ENCODE measurements at places on chromosomes 5 and 9.

- DNase-seq: no peak
Observed at GRCh38 chr9:78073722-78074121, 42.1 kb upstream of the GNAQ start.

GRCh38 chr9:129141066-129142041 lies 30.1 kb downstream of the PTPA start:
- DNase-seq: no peak

- no peak for DNase-seq
Observed at GRCh38 chr9:37969130-37969529, 65.2 kb upstream of the SLC25A51 start.

GRCh38 chr5:39772307-39772706 lies 347.5 kb upstream of the DAB2 start:
- DNase-seq: no peak

DNA sequence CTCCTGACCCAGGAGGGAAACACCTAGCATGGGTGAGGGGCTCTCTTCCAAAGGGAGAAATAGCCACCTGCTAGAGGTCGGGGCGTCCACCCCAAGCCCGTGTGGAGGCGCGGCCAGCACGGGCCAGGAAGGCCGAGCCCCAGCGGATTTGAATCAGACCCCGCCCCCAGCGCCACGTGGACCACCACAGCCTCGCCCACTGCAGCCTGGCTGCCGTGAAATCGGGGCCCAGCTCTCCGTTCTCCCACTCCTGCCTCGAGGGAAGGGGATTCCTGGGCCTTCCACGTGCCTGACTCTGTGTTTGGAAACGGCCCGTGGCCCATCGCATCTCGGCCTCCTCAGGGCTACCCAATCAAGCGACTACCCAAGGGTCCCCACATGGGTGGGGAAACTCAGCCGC lies 31.6 kb downstream of the SLC6A18 start:
- no peak for DNase-seq

GRCh38 chr9:76302947-76303550 lies 91.2 kb downstream of the RFK start:
- peak; percentile 53 for DNase-seq

- no peak for DNase-seq
Observed at GRCh38 chr5:131814990-131815389, 18.2 kb upstream of the FNIP1 start.

- DNase-seq: no peak
Observed at GRCh38 chr5:95959888-95960666, 1.6 kb downstream of the ELL2 start.

GRCh38 chr5:2895876-2896275 lies 144.4 kb upstream of the IRX2 start:
- no peak for DNase-seq

- DNase-seq: no peak
Observed at GRCh38 chr5:121304838-121305237, 546.8 kb upstream of the FTMT start.

GRCh38 chr9:75051285-75051684 lies 23.2 kb upstream of the CARNMT1 start:
- DNase-seq: no peak

DNA sequence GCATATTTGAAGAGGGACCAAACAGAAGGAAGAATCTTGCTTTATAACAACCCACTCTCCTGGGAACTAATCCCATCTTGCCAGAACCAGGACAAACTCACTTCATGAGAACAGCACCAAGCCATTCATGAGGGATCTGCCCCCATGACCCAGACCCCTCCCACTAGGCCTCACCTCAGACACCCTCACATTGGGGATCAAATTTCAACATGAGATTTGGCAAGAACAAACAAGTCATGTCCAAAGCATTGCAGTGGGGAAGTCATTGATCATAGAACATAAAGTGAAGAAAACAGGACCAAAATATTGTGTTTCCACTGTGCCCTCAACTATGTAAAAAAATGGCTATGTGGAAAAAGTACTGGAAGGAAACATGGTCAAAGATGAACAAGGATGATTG lies 43.9 kb downstream of the MAP1B start:
- DNase-seq: no peak

DNA sequence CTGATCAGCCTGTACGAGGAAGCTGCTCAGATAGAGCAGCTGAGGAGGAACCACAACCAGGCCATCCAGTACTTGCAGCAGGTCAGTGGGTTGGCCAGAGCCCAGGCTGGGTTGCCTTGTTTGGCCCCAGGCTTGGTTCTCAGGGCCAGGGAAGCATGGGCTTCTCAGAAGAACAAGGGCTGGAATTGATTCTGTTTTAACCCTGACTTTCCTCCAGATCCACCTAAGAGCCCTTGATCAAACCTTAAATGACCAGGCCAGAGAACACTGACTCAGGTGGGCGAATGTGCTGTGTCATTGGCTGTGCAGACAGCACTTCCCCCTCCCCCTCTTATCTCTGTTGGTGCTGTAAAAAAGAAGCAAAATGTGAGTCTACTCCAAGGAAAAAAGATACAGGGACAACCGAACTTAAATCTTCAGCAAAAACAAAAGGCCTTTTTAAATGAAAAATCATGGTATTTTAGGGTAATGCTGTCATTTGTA lies 28.1 kb downstream of the TTC23L start:
- no peak for DNase-seq

- DNase-seq: no peak
Observed at GRCh38 chr5:34694685-34695084, 38.6 kb downstream of the RAI14 start.

DNA sequence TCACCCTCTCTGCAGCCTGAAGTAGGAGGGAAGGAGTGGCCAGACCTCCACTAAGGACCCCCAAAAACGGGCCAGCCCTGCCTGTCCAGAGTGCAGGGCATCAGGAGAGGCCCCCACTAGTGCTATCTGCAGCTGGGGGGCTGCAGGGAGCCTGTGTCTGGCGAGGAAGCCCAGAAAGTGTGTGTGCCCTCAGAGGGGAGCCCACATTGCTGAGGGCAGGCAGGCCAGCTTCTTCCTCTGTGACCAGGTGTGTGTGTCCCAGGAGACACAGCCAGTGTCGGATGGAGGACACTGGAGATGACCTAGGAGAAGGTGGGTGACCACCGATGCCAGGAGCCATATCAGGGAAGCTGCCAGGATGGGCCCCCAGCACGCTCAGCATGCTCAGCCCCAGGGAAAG lies 218.7 kb downstream of the IRX2 start:
- no peak for DNase-seq

- no peak for DNase-seq
Observed at GRCh38 chr9:90641884-90642487, 638 bp downstream of the DIRAS2 start.

DNA sequence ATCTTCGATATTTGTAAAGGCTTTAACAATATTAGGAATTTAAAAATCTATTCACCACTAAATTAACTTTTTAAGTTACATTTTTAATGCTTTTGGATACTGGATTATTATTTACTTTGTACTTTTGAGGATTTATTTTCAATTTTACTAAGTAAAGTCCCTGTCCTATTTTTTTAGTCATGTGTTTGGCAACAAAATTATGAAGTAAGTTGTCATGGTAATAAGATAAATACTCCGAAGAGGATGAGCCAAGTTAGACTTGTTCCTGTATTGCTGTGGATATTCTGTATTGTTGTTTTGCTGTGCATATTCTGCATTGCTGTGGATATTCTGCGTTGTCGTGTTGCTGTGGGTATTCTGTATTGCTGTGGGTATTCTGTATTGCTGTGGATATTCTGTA lies 210.1 kb downstream of the MTRR start:
- DNase-seq: no peak

- no peak for DNase-seq
Observed at GRCh38 chr9:70551801-70552200, 137.3 kb upstream of the KLF9 start.

GRCh38 chr5:173742432-173742816 lies 126.0 kb upstream of the BOD1 start:
- DNase-seq: no peak

- DNase-seq: no peak
Observed at GRCh38 chr5:14720236-14720923, 55.9 kb downstream of the OTULIN start.

GRCh38 chr9:121707477-121708424 lies 56.3 kb downstream of the DAB2IP start:
- peak; percentile 59 for DNase-seq

GRCh38 chr9:86069206-86069869 lies 30.0 kb downstream of the GOLM1 start:
- peak; percentile 25 for DNase-seq

DNA sequence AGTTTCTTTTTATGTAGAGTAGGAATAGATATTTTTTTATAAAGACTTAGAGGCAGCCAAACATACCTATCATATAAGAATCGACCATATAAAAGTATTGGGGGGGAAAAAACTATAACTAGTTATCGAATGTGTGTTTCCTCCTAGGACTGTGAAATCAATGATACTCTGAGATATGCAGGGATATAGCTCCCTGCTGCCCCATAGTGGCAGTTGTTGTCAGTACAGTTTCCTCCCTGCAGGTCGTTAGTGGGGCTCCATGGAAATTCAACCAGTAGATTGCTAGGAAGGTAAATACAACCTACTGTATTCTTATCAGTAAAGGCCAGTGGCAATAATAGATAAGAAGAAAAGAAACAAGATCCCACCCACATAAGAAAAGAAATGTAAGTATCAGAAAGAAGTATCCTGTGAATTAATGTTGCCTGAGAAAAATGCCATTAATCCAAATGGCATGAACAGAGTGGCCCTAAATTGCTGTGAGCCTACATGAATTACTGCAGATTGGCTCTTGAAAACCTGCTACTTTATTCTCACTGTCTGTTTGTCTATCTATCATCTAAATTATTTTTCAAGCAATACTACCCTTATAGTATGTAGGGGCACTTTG lies 136.9 kb upstream of the FBN2 start:
- peak; percentile 41 for DNase-seq

- no peak for DNase-seq
Observed at GRCh38 chr9:132562306-132562573, 20.2 kb upstream of the BARHL1 start.

DNA sequence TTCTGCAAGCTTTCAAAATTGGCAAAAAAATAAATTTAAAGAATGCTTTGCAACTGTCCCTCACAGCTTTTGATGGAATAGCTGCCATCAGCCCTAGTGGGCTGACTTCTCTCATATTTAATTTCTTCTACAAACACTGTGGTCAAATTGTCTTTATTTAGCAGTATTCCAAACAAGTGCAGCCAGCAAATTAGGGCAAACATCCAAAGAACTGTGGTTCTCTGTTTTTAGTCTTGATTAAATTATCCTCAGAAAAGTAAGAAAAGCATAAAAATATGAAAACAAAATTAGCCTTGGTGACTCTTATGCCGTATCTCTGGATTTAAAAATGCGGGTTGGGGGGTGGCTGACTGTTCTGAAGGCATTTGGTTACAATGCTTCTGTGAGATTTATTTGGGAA lies 95.8 kb upstream of the RETREG1 start:
- DNase-seq: no peak

GRCh38 chr9:92728831-92729734 lies 35.5 kb downstream of the BICD2 start:
- no peak for DNase-seq

- DNase-seq: no peak
Observed at GRCh38 chr9:100455470-100455869, 17.5 kb upstream of the TMEFF1 start.

DNA sequence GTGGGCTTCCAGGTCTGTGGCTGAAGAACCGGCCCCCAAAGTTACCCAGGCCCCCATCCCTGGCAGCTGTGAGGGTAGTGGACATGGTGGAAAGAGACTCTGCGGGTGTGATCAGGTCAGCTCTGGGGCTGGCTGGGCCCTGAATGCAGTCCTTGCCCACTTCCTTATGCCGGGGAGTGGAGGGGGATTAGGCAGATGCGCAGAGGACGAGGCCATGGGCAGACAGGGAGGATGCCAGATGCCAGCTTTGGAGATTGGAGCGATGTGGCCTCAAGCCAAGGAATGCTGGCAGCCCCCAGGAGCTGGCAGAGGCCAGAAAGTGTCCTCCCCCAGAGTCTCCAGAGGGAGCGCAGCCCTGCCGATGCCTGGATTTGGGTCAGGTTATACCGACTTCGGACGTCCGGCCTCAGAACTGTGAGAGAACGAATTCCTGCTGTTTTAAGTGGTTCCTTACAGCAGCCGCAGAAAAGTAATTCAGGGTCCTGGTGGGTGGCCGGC lies 69.8 kb downstream of the ADAMTS2 start:
- DNase-seq: no peak

- DNase-seq: no peak
Observed at GRCh38 chr9:124500028-124500795, 7.0 kb downstream of the NR5A1 start.

GRCh38 chr9:126235336-126236243 lies 91.0 kb upstream of the MVB12B start:
- DNase-seq: no peak

DNA sequence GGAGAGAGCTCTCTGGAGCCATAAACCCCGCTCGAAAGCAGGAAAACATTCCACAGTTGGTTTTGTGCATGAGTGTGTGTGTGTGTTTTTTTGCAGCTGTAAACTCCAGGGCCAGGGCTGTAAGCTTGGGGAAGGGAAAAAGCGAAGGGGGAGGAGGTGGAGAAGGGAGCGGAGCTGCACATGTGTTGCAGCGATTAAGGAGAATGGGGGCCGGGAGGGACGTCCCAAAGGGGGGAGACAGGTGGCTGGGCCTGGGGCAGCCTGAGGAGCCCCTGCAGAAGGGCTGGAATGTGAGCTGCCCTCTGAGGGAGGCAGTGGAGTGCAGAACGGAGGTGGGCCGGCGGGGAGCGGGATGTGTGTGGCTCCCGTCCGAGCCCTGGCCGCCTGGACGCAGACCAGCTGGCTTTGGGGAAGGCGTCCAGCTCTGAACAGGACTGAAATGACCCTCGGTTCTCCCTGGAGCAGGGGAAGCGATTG lies 2.7 kb upstream of the MYMK start:
- DNase-seq: no peak

DNA sequence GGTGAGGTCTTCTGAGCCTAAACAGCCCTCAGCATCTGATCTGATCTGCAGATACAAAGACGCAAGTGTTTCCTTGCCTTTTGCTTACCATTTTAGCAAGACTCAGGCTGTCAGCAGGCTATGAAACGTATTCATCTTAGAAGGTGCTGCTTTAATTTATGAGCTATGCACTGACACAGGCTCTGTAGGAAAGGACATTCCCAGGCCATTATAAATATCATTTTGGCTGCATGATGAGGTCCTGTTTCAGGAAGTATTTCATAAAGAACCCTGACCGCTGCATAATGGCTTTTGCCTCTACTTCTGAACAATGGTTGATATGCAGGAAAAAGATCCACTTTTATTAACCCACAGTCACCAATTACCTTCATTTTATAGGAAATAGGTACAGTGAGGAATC lies 98.4 kb upstream of the CAST start:
- DNase-seq: no peak

- DNase-seq: peak; percentile 96
Observed at GRCh38 chr9:79883073-79883645, 311.4 kb downstream of the TLE4 start.

DNA sequence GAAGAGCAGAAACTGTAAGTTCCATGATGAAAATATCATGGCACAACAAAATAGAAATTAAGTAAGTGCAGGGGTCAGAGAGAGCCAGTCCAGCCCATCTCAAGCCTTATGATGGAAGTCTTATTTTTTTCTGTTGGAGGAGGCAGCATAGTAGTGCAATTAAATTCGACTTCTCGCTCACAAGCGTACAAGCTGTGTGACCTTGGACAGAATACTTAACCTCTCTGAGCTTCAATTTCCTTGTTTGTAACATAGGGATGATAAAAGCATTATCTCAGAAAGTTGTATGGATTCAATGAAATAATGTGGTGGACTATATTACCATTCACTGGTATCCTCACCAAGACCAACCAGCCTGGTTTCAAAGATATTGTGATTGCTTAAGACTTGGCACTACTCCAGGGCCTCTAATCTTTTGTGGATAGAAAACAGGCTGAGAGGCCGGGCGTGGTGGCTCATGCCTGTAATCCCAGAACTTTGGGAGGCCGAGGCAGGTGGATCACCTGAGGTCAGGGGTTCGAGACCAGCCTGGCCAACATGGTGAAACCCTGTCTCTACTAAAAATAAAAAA lies 26.8 kb upstream of the MVB12B start:
- no peak for DNase-seq
